HL-60 (cell line): ENCODE measurements at places on chromosomes 6 and 20.

DNA sequence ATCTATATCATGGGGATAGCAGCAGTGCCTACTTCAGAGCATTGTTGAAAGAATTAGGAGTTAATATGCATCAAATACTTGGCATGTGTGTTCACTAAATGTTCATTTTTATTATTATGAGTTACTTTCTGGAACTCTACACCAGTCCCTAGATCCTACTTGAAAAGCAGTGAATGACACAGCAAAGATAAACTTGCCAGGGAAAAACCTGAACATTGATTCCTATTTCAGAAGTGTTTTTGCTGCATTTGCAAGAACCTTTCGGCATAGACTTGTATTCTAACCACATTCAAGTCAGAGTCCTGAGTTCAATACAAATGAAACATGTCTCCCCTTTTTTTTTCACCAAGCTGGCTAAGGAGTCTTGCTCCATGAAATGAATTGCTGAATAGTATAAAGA, 187.4 kb upstream of the TAB2 start:
- DNase-seq = no peak

GRCh38 chr6:31836047-31836473, 8.5 kb downstream of the HSPA1B start:
- no peak for DNase-seq

DNA sequence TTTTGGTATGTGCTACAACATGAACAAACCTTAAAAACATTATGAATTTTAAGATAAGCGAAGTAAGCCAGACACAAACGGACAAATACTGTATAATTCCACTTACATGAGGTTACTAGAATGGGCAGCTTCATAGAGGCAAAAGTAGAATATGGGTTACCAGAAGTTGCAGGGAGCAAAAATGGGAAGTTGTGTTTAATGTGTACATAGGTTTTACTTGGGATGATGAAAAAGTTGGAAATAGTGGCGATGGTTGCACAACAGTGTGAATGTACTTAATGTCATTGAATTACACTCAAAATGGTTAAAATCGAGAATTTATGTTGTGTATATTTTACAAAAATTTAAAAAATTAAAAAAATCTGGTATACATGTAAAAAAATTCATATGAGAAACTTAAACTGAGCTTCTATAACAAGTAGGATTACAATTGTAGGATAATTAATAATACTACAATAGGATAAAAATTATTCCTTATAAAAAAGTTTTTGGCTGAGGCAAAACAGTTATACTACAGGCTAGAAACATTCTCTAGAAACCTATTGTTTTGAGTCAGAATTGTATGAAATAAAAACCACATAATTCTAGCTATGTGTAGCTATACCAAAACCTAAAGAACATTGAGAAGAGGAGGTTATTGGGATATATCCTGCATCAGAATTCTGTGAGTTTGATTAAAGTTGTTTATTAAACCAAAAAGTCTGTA, 24.8 kb upstream of the DYNLRB1 start:
- no peak for DNase-seq

DNA sequence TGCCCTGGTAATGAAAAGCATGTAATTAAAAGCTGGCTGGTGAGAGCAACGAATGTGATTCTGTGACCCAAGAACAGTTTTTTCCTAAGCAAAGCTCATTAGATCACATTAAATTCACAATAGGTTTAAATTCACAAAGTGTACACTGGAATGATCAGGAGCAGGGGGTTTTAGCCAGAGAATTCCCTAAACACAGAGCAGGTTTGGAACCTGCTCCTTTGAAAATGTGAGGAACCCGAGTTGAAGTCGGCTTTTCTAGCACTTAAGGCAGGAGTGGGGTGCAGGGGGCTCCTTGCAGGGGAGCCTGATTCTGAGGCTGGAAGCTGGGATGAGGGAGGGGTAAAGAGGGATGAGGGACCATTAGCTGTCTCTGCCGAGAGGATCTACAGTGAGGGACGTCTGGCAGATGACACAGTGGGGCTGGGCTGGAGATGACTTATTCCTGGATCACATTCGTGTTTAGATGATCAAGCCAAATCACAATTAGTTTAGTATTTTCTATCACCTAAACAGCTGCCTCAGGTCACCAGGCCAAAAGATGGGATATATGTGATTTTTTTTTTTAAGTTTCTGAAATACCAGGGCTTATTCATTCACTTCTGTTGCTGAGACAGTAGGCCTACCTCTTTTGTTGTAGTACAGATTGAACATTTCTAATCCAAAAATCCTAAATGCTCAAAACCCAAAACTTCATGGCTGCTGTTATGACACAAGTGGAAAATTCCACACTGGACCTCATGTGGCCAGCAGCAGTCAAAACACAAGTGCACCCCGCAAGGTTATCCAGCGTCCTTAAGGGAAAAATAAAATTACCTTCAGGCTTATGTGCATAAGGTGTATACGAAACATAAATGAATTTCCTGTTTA, 93.1 kb upstream of the HIVEP1 start:
- no peak for DNase-seq

DNA sequence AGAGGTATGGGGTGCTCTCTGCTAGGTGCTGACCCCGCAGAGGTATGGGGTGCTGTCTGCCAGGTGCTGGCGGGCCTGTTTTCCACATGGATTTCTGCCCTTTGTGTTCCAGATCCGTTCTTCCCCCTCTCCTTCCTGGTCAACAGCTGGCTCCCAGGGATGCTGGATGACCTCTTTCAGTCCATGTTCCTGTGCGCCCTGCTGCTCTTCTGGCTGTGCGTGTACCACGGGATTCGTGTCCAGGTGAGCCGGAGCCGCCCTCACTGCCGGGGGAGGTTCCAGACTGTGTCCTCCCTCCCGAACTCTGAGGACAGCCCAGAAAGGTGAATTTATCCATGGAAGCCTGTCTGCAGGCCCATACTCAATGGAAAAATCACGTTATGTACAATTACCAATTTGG, 36.3 kb downstream of the DYNLT1 start:
- DNase-seq = no peak

GRCh38 chr6:11656491-11656890, 118.9 kb downstream of the TMEM170B start:
- DNase-seq = no peak

DNA sequence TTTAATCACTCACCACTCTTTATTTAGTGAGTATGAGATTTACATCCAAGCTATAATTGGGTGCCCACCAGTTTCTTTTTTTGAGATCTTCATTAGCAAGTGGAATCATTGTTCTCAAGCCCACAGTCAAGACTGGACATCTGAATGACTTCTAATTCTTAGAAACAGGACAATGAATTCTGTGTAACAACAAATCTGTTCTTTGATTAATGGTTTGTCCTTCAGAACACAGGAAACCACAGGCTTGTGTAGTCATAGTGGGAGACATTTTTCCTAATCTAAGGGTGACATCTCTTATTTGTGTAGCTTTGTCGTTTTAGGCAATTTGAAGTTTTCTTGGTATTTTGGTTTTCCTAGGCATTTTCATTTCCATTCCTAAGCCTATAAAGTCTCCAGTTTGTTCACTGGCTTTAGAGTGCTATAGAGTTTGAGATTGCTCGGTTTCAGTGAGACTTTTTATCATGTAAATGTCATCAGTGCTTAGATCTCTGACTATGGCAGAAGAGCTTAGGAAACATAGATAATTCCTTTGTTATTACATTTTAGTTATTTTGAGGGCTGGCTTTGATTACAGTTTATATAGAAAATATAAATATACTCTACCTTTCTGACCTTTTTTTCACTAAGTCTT, 903.9 kb upstream of the MAP3K7 start:
- no peak for DNase-seq

GRCh38 chr6:33768644-33769120, 20.2 kb downstream of the LEMD2 start:
- peak; percentile 69 for DNase-seq

GRCh38 chr6:20661721-20662120, 127.5 kb downstream of the CDKAL1 start:
- no peak for DNase-seq

GRCh38 chr6:27752038-27752885, 159.9 kb downstream of the OR2B2 start:
- DNase-seq = peak; percentile 72

DNA sequence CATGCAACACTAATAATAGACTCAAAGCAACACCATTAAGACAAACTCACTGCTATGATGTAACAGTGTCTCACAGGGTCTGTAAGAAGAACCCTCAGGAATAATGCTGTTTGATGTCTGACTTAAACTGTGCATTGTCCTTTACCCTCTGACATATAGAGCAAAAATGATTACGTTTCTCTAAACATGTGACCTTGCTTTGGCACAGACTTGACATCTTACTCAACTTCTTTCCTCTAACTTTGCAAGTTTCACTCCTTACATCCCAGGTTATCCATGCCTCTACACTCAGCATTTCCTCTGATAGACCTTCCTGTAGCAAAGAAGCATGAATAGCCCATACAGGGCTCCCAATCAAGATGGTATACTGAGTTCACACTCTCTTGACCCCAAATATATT, 252.7 kb downstream of the UST start:
- no peak for DNase-seq

GRCh38 chr6:125811259-125811658, 20.5 kb downstream of the NCOA7 start:
- no peak for DNase-seq

- DNase-seq = no peak
Observed at GRCh38 chr20:42553374-42553773, 636.3 kb downstream of the PTPRT start.

DNA sequence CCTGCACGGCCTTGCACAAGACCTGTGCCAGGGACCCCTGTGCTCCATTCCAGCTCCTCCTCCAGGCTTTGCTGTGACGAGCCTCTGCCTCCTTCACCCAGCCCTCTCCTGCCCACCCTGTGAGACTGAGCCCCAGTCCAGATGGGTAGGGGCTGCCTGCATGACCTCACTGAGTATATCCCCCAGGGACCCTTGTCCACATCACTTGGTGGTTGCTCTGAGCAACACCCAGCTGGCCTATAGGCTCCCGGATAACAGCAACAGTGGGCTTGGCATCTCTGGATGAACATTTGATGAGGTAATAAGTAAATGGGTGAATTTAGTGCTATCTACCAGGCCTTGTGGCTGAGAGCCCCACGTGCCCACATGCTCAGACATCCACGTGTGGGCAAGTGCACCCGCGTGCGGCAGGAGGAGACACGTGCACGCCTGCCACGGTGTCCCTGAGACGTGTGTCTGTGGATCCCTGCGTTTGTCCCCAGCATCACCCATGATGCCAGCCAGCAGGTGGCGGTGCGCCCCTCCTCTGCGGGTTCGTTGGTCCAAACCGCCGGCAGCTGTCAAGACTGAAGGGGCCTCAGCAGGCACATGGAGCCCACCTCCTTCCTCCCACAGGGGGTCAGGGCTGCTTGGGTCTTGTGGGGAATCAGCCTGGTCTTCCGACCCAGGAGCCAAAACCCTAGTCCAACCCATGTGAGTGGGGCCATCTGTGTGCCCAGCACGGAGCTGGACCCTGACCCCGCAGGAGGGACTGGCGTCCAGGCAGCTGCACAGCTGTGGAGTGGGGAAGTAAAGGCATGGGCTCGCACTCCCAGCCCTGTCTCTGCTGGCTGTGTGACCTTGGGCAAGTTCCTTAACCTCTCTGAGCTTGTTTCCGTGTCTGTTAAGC, 45.9 kb downstream of the FGD2 start:
- peak; percentile 89 for DNase-seq

DNA sequence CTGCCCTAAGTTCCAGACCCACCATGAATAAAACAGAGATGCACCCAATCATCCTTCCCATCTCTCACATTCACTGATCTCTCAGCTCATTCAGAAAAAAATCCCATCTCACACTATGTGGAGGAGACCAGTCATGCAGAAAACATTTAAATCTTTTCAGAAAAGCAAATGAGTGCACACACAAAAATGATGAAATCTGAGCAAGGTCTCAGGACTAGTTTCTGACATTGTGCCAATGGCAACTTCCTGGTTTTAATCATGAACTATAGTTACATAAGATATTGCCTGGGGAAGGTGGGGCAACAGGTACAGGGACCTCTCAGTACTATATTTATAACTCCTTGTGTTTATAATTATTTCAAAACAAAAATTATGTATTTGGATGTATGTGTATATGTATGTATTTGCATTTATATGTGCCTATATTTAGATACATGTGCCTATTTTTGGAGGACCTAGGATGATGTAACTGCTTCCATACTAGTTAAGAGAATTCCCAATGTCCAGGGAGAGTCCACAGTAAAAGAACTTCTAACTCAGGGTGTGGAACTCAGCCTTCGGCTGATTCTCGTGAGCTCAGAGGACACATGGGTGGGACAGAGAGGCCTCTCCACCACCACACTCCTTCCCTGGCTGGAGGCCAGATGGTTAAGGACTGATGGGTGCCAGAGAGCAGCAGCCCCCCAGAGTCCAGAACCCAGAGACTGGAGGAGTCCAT, 71.7 kb upstream of the MAP3K4 start:
- no peak for DNase-seq

DNA sequence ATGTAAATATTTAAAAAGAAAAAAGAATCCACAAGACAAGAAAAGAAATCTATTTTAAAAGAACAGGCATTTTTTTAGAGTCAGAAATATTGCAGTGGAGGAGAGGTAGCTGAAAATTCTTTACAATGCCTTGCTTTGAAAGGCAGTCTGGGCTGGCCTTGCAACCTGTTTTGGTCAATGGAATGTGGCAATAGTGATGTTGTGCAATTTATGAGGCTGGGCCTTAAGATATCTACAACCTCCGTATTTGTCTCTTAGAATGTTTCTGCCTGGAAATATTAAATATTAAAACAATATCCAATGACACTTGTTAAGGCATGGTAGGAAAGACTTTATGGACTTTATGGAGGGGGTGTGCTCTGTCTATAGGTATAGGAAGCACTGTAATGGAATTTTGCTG, 14.8 kb upstream of the SCGN start:
- DNase-seq = no peak

DNA sequence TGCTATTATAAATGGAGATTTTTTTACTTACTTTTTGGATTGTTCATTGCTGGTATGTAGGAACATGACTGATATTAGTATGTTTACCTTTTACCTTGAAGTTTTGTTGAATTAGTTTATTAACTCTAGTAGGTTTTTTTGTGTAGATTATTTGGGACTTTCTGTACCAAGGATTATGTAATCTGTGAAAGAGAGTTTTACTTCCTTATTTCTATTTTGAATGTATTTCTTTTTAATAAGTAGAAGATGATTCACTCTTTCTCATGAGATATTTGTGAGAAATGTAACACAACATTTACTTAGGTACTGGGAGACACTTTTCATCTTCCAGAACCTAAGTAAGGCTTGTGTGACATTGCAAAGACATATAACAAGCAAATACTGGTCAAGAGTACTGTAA, 473.9 kb upstream of the HS3ST5 start:
- DNase-seq = no peak

DNA sequence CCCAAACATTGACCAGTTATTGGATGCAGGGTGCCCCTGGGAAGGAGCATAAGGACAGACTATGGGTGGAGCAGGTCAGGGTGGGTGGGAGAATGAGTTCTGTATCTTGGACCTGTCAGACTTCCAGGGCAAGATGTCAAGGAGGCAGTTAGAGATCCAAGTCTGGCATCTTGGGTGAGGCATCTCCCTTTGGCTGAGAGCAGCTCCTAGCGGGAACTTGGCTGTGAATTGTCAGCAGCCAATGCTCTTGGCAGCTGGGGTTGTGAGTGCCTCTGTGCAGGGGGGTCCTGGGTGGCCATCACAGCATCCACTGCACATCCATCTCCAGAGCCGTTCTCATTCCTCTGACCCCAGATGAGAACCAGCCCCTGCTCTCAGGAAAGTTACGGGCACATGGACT, 117.0 kb upstream of the MYL9 start:
- no peak for DNase-seq

GRCh38 chr20:31675828-31676608, 38.3 kb downstream of the COX4I2 start:
- DNase-seq = peak; percentile 77
